ENCODE measurements at places on chromosomes 1 and 21. TPM values are rescaled to one million over a fixed set of nuclear protein-coding genes. Genes with fewer than 3 reads are reported as not detected.

SLC35F3 gene
- 18.2 TPM for total RNA-seq

ADAM30 gene
- total RNA-seq, result not detected

CR1 gene
- 0.13 TPM for total RNA-seq

GPR37L1 gene
- total RNA-seq, result not detected

CYP4A22 gene
- total RNA-seq, result not detected

KDF1 gene
- 0.41 TPM for total RNA-seq

AMY1B gene
- total RNA-seq, result not detected

TRIM63 gene
- total RNA-seq, result not detected

TNFRSF4 gene
- 11.0 TPM for total RNA-seq

LEMD1 gene
- not detected for total RNA-seq

ITGB2 gene
- 569 TPM for total RNA-seq

RIPPLY3 gene
- not detected for total RNA-seq

HPCAL4 gene
- total RNA-seq, result 2.0 TPM

CNTN2 gene
- total RNA-seq, result not detected

NT5C1A gene
- not detected for total RNA-seq

NHLH1 gene
- total RNA-seq, result 0.29 TPM

PIK3C2B gene
- total RNA-seq, result 40.2 TPM

ASH1L gene
- 46.7 TPM for total RNA-seq

ANXA9 gene
- not detected for total RNA-seq

OXCT2 gene
- total RNA-seq, result not detected

DDX59 gene
- total RNA-seq, result 22.6 TPM

SELP gene
- 0.66 TPM for total RNA-seq

DBT gene
- 10.7 TPM for total RNA-seq

SH3BGR gene
- total RNA-seq, result 1.3 TPM

FCRL2 gene
- total RNA-seq, result not detected

SYPL2 gene
- total RNA-seq, result not detected

SNAP47 gene
- total RNA-seq, result 30.2 TPM

POTED gene
- not detected for total RNA-seq

CNKSR1 gene
- total RNA-seq, result 5.0 TPM

CYP4A11 gene
- total RNA-seq, result not detected

VCAM1 gene
- 0.07 TPM for total RNA-seq

FOXD2 gene
- 0.20 TPM for total RNA-seq

GBP2 gene
- 313 TPM for total RNA-seq

ANP32E gene
- total RNA-seq, result 123 TPM

APCS gene
- not detected for total RNA-seq

KCNJ9 gene
- total RNA-seq, result not detected

FCAMR gene
- not detected for total RNA-seq

HTR6 gene
- total RNA-seq, result not detected

RAP1GAP gene
- 0.53 TPM for total RNA-seq

DMRTA2 gene
- total RNA-seq, result not detected

MANEAL gene
- total RNA-seq, result 0.99 TPM

SPRR2E gene
- total RNA-seq, result not detected

RCSD1 gene
- total RNA-seq, result 169 TPM

OR2L13 gene
- total RNA-seq, result not detected

FAM229A gene
- total RNA-seq, result 11.4 TPM

DMBX1 gene
- not detected for total RNA-seq

OR10J1 gene
- not detected for total RNA-seq

GRHL3 gene
- total RNA-seq, result not detected

TFF3 gene
- not detected for total RNA-seq

PRDM16 gene
- total RNA-seq, result 6.9 TPM

FALEC gene
- total RNA-seq, result not detected

OR2G6 gene
- not detected for total RNA-seq

DIO1 gene
- total RNA-seq, result not detected

CLK2 gene
- total RNA-seq, result 104 TPM

ANKRD35 gene
- total RNA-seq, result 0.10 TPM

KLHDC8A gene
- total RNA-seq, result not detected
